Stimulated activated CD4-positive, alpha-beta T cell treated with anti-CD3 and anti-CD28 coated beads, Interleukin-15, amount 100 ng/mL, for 48 hours (primary cell): ENCODE measurements at places on chromosomes 7 and 10.
A peak's percentile ranks its signal among the peaks of the same experiment; 100 is the strongest.

- no peak for DNase-seq
Observed at GRCh38 chr10:55183993-55184392, 383.0 kb upstream of the PCDH15 start.

- DNase-seq: no peak
Observed at GRCh38 chr10:69866688-69867461, 65.2 kb downstream of the COL13A1 start.

DNA sequence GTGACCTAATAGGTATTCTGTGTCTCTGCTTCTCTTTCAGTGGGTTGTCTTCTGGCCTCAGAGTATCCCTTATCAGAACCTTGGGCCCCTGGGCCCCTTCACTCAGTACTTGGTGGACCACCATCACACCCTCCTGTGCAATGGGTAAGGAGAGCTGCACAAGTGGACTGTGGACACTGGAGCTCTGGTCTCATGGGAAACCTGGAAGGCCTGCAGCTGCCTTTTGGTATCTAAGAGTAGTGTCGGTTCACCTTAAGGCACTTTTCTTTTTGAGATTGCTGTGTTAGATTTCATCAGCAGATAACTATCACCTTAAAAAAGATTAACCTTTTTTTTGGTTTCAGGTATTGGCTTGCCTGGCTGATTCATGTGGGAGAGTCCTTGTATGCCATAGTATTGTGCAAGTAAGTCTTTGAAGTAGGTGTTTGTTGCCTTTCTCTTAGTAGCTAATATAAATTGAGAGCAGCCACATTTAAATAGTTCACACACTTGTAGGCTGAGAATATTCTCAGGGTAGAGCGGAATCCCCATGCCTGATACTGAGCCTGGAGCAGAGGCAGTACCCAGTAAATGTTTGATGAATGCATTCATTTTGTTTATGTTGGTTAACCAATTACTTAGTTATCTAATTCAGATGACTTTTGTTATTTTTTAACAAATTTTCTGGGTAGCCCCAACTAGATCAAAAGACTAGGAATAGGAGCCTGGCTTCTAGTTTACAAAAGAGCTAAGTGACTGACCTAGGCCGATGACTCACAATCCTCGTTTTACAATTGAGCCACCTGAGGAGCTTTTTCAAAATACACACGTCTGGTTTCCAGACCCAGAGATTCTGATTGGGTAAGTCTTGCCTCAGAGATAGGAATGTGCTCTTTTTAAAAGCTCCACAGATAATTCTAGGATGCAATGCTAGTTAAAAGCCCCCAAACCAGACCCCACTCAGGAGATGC, 3.6 kb downstream of the TMEM254 start:
- DNase-seq: no peak

- no peak for DNase-seq
Observed at GRCh38 chr7:52831321-52831720, 204.1 kb upstream of the POM121L12 start.

DNA sequence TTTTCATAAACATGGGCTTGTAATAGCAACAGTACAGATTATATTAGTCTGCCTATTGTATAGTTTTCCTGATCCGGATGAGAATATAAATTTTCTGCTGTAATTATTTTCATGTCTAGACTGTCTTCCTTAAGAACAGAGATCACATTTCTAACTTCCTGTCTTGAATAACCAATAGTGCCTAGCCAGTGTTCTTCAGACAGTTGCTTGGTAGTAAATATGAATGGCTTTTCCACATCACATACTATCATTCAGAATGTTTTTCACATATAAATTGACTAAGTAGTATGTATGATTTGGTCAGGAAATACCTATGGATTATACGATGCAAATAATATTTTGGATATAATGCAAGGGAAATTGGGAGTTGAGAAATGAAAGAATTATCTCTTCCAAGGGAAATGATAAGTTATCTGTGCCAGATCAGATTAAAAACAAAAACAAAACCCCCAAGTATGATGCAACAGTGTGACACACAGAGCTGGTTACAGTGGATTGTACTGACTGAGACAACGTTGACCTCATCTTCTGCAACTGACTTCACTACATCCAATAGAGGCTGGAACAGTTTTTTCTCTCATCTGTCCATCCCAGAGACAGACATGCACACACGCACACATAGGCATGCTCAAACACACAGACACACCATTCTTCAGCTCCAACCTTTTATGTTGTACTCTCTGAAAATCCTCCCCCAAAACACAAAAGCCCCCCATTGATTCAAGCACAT, 16.4 kb downstream of the ITGA8 start:
- DNase-seq: no peak

GRCh38 chr7:100720671-100721504, 620 bp downstream of the EPO start:
- no peak for DNase-seq

- no peak for DNase-seq
Observed at GRCh38 chr10:88110355-88110754, 246.9 kb downstream of the PTEN start.

GRCh38 chr7:99242682-99243081, 30.0 kb upstream of the MYH16 start:
- DNase-seq: no peak

DNA sequence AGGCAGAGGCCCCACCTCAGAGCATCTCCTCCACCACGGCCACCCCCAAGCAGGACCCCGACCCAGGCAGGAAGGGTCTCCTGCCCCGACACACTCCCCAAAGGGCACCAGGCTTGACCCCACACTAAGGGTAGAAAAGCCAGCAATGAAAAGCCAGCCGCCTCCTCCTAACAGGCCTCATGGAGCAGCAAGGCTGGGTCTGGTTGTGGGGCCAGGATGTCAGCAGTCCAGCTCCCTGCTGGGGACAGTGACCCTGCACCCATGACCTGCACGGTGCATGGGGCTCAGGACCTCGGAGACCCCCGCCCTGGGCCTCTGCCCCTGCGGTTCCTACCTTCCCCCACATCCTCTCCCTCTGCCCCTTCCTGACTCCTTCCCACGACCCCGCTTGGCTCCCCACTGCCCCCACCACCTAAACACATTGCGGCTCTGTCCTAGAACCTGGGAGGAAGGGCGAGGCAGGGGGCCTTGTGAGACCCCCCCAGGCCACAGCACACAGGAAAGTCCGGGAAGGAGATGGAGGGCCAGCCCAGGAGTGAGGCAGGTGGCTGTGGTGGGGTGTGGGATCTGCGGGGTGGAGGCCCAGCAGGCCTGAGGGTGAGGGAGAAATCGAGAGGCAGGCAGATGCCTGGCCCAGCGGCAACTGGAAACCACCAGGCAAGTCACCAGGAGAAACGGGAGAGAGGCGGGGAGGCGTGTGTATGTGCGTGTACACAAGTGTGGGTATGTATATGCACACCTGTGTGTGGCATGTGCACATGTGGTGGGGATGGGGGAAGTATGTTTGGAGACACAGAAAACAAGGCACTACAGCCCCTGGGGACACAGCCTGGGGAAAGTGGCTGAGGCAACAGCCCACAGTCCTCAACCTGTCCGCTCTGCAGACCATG, 229.9 kb downstream of the MAD1L1 start:
- no peak for DNase-seq

DNA sequence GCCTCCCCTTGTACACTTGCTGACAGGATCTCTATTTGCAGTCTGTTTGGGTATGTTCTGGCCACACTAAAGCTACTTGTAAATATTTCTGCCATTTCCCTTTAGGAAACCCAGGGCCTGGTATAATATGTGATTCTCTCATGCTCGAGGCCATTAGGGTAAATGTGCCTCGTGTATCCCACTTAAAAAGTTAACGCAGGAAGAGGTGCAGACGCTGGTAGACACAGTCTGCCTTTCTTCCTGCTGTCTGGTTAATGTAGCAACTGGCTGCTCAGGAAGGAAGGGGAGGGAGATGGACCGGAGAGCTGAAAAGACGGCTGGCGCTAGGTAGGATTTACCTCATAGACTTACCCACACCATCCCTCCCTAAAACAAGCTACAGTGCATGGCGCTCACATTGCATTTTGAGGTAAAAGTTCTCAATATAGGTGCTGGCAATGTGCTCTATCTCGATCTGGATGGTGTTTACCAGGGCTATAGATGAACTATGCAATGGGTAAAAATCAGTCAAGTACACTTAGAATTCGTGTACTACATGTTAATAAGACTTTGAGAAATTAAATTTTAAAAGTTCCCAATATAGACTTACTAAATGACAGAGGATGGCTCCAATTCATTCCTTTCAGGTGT, 125.9 kb downstream of the JAZF1 start:
- no peak for DNase-seq

GRCh38 chr10:112565434-112566053, 118.5 kb downstream of the VTI1A start:
- DNase-seq: no peak

- DNase-seq: no peak
Observed at GRCh38 chr7:150716939-150717338, 526 bp downstream of the GIMAP1 start.

- DNase-seq: no peak
Observed at GRCh38 chr10:113594652-113595051, 41.8 kb downstream of the HABP2 start.

- DNase-seq: peak; percentile 69
Observed at GRCh38 chr7:55309040-55309991, 55.8 kb upstream of the LANCL2 start.

DNA sequence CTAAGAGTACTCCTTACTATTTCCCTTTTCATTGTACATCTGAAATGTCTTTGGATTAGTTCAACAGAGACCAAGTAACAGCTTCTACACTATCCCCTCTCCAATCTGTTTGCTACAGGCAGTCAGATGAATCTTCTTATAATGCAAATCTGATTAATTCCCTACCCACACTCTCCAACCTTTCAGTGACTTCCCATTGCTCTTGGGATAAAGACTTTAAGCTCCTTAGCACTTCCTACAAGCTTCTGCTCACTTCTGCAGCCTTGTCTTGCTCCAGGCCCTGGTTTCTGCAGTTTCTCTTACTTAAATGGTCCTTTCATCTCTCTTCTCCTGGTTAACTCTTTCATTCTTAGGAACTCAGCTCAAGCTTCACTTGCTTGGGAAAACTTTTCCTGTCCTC, 65.2 kb upstream of the FEZF1 start:
- no peak for DNase-seq

- DNase-seq: no peak
Observed at GRCh38 chr7:151506901-151507382, 12.8 kb downstream of the RHEB start.

DNA sequence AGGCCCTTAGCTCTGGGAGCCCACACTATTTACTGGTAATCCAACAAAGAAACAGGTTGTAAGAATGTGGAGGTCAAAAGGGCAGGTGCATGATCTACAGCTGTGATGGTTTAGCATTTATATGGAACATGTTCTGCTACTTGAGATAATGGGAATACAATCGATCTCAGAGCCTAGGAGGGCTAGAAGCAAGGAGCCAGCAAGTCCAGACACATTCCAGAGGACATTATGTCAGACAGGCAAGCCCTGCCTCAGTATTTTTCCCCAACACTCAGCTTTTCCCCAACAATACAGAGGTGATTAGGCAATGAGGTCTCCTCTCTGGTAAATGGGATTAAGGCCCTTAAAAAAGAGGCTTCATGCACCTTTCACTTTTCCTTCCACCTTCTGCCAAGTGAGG, 21.4 kb upstream of the GNAT3 start:
- no peak for DNase-seq

- DNase-seq: no peak
Observed at GRCh38 chr7:15123901-15124300, 221.3 kb upstream of the DGKB start.

- no peak for DNase-seq
Observed at GRCh38 chr10:44745920-44746319, 165.2 kb upstream of the TMEM72 start.

- DNase-seq: no peak
Observed at GRCh38 chr10:72567889-72568640, 57.8 kb downstream of the MICU1 start.

GRCh38 chr7:149869867-149870266, 3.9 kb upstream of the ATP6V0E2 start:
- DNase-seq: no peak

GRCh38 chr7:2954433-2954853, 89.2 kb downstream of the CARD11 start:
- DNase-seq: no peak
